ENCODE measurements at places on chromosomes 12 and 14. TPM values are rescaled to one million over a fixed set of nuclear protein-coding genes. Genes with fewer than 3 reads are reported as not detected.

GRCh38 chr14:32825058-32825457 is 113.6 kb upstream of the NPAS3 start:
- no peaks in the 10 kb centered on the region for H3K36me3 ChIP-seq
- H3K4me1 ChIP-seq: no peaks in the 10 kb centered on the region
- H3K27ac ChIP-seq: no peak overlapping the region
- H3K27me3 ChIP-seq: no peaks in the 10 kb centered on the region
- no peak overlapping the region for H3K4me3 ChIP-seq

- H3K27me3 ChIP-seq: no peaks in the 10 kb centered on the region
- H3K4me3 ChIP-seq: no peak overlapping the region
- peak; percentile 41 for DNase-seq
- no peak overlapping the region for H3K27ac ChIP-seq
- no peaks in the 10 kb centered on the region for H3K36me3 ChIP-seq
Measured at GRCh38 chr12:65074932-65075331, 46.2 kb downstream of the WIF1 start.

GRCh38 chr12:132827763-132828703 is 636 bp downstream of the GOLGA3 start:
- DNase-seq: no peak
- peaks cover 14% of the 10 kb centered on the region for H3K4me1 ChIP-seq
- peak overlapping the region; percentile 86 for H3K4me3 ChIP-seq
- H3K36me3 ChIP-seq: peaks cover 13% of the 10 kb centered on the region
- H3K27me3 ChIP-seq: no peaks in the 10 kb centered on the region

DNA sequence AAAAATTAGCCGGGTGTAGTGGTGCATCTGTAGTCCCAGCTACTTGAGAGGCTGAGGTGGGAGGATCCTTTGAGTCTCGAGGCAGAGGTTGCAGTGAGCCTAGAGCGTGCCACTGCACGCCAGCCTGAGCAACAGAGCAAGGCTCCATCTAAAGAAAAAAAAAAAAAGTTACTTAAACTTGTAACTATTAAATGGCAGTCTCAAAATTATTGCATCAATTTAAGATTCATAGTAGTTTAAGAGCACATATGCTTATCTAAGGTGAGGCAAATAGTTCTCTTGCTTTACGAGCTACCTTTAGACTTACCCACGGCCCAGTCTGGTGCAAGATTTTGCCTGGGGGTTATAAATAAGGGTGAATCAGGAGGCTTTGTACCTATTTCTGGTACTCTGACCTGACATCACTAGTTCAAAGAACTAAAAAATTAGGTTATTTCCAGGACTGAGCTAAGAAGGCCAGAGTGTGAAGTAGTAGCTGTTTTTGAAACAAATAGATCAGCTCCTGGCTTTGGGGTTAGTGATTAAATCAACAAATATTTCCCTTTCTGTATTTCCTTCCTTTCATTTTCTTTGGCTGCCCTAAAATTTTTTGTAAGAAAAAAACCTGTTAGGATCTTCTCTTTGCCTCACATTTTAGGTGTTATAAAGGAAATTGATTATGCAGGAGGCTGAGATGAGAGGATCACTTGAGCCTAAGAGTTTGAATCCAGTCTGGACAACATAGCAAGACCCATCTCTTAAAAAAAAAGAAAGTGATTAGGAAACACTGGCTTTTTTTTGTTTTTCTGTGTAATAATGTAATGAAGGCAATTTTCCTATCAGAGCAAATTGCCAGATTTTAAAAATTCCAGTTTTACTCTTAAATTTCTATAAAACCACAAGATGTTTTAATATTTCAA is 3.6 kb downstream of the MGAT2 start:
- no peak for DNase-seq
- H3K27me3 ChIP-seq: no peaks in the 10 kb centered on the region
- H3K4me3 ChIP-seq: no peak overlapping the region
- no peak overlapping the region for H3K27ac ChIP-seq
- no peaks in the 10 kb centered on the region for H3K36me3 ChIP-seq
- no peaks in the 10 kb centered on the region for H3K4me1 ChIP-seq

GRCh38 chr12:112517730-112518364 is 99.1 kb downstream of the PTPN11 start:
- no peak for DNase-seq
- H3K4me1 ChIP-seq: no peaks in the 10 kb centered on the region
- H3K27ac ChIP-seq: no peak overlapping the region
- no peak overlapping the region for H3K4me3 ChIP-seq
- H3K27me3 ChIP-seq: no peaks in the 10 kb centered on the region

Gene GSC
- not detected for total RNA-seq

Gene TMEM132C
- total RNA-seq: 0.28 TPM

Gene CD163L1
- total RNA-seq: 7.0 TPM
